Cortex of kidney (tissue), 1 donor: ENCODE measurements at places on chromosomes 6 and 20.

DNA sequence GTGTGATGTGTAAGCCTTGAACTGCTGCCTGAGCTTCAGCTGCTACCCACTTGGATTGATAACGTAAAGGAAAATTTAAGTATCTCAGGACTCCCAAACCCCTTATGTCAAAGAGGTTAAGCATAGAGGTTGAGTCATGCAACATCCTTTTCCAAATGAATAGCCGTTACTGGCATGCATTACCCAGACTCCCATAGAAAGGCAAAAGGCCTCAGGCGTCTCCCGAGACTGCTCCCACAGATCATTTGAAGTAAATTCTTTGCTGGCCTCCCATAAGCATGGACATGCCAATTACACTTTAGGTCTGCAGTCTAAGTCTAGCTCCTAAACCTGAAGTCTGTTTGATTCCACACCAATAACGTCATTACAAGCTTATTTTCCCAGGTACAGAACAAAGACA lies 14.7 kb downstream of the IPCEF1 start:
- no peak for DNase-seq

DNA sequence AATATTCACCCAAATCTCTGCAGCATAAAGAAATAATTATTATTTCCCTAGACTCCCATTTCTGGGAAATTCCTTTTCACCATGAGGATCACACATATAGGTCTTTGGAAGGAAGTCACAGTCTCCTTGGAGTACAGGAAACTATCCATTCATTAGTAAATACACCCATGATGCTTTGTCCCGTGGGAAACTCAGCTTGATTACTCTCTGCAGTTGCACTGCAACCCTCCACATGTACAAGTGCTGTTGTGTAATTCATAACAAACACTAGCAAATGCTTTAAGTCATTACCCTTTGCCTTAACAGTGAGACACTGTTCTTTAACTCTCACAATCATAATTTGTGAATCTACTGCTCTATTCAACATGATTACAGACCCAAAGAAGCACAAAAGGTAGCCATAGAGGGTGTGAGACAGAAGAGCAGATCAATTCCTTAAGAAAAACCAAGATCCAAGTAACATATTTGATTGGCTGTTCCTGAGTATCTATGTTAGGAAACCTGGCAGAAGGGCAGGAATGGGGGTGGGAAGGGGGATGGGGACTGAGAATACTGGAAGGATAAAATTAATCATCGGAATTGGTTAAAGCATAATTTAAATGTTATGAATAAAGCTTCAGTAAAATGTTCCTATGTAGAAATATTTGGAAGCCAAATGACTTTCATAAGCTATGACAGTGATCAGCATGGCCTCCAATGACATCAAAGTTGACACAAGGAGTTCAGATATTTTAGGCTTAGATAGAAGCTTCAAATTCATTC lies 268.0 kb downstream of the HACE1 start:
- DNase-seq = no peak

DNA sequence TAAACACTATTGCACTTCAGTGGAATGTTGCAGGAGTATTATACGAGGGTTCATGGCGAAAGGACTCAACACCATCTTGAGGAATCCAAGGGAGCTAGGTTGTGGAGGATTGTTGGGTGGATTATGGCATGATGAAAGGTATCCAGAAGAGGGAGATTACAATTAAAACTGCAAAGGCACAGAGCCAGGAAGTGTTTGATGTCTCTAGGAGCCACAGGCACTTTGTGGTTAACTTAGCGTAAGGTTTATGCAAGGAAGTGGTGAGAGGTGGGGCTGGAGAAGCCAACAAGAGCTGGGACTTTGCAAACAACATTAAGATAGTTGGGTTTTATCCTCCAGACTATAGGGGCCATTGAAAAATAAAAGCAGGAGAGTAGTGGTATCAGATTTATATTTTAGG lies 86.6 kb upstream of the TPD52L1 start:
- no peak for DNase-seq

DNA sequence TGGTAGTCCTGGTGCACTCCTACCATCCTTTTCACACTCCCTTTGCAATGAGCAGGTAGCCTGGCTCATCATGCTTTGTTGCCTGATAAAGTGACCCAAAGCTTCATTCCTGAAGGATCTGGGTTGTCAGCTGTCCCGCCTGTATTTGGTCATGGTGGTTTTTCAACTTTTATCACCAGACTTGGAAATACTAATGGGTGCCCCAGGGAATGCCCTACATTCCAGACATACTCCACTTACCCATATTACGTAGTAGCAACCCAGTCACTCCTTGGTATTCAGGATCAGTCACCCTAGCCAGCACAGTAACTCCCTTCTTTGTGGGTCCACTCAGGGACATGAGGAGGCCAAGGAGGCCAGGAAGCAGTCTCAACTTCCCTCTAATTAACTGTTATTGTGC lies 199.2 kb downstream of the MAFB start:
- DNase-seq = no peak

GRCh38 chr6:127539272-127539671 lies 20.1 kb upstream of the MTCL3 start:
- DNase-seq = no peak

DNA sequence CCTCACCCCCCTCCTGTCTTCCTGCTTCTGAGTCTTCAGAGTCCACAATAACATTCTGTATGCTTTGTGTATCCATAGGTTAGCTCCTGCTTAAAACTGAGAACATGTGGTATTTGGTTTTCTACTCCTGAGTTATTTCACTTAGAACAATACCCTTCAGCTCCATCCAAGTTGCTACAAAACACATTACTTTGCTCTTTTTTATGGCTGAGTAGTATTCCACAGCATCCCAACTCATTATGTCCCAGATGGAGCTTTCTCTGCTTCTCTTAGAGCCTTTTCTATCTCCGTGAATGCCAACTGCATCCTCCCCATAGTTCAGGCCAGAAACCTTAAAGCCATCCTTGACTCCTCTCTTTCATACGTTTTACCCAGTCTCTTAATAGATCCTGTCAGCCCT lies 55.8 kb downstream of the STMND1 start:
- no peak for DNase-seq

DNA sequence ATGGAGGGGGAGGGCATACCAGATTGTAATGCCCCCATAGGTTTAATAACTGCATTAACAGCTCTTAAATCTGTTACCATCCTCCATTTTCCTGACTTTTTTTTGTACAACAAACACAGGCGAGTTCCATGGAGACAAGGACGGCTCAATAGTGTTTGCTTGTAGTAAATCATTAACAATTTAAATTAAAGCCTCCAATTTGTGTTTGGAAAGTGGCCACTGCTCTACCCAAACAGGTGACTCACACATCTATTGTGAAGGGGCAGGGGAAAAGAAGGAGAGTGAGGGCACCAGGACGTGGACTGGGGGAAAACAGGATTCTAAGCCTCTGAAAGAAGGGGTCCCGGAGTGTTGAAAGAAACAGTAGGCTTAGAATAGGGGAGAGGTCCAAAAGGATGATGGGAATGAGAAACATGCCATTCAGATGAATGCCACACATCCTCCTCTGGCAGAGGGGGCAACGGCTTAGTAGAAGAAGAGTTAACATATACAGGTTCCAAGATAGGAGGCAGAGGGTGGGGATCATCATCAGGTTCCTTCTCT lies 6.9 kb downstream of the GLYATL3 start:
- DNase-seq = no peak

- no peak for DNase-seq
Observed at GRCh38 chr6:39424831-39425230, 102.3 kb upstream of the KCNK16 start.

DNA sequence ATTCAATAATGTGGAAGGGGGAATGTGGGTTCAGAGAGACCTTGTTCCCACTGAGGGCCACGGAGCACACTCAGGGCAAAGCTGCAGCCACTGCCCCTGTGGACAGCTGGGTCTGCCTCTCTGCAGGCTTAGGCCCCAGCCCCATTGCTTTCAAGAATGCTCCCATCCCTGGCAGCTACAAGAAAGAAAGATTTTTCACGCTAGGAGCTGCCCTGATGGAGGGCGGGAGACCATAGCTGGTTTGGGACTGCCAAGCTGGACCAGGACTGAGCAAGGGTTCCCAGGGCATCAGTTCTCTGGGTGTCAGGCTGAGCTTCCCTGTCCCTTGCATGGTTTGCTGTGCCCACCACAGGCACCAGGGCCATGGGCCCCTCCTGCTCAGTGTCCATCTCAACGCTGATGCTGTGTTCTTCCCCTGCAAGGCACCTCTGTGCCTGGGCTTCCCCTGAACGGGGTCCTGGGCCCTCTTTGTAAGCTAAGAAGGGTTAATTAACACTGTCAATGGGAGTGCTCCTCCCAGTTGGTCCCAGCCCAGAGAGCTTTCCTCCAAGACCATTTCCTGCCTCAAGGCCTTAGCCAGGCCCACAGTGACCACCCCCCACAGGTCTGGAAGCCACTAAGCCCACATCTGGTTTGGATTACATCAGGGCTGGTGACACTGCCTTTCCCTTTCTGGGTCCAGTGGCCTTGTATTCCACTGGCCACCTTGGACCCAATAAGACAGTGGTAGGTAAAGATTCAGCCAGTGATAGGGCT lies 8.4 kb downstream of the FOXS1 start:
- no peak for DNase-seq

DNA sequence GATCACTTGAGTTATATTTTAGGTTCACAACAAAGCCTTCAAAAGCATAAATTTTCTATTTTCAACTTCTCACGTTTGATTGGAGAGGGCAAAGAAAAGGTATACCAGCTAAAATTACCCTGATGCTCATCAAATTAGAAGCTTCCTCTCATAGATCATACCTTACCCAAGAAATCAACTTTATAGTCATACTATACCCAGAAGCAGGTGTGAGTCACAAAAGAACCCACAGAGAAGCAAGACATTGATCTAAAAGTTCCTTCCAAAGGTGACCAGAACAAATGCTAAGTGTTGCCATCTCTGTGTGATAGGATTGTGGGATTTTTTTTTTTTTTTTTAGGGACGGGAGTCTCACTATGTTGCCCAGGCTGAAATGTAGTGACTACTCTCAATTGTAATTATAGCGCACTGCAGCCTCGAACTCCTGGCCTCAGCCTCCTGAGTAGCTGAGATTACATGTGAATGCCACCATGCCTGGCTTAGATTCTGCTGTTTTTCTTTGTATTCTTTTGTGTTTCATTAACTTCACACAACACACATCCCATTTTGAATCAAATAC lies 3.3 kb downstream of the EIF2S2 start:
- no peak for DNase-seq

- no peak for DNase-seq
Observed at GRCh38 chr6:53119772-53120409, 28.8 kb downstream of the GCM1 start.
